ENCODE measurements at places on chromosomes 16 and 17. TPM values are rescaled to one million over a fixed set of nuclear protein-coding genes. Genes with fewer than 3 reads are reported as not detected.

The CACNG1 gene
- not detected for total RNA-seq

The HS3ST2 gene
- total RNA-seq, result not detected

The WNK4 gene
- total RNA-seq, result 1.3 TPM

The TBC1D3K gene
- total RNA-seq, result not detected

The ABCA5 gene
- 2.3 TPM for total RNA-seq

The CDH1 gene
- total RNA-seq, result not detected

The DNAAF8 gene
- 0.54 TPM for total RNA-seq

The MBTPS1 gene
- total RNA-seq, result 70.4 TPM

The ZNF205 gene
- 8.2 TPM for total RNA-seq

The KIF2B gene
- not detected for total RNA-seq

The ODAD4 gene
- 0.56 TPM for total RNA-seq

The TBC1D26 gene
- not detected for total RNA-seq

The SPATA20 gene
- 17.0 TPM for total RNA-seq

The ADCY7 gene
- 12.2 TPM for total RNA-seq

The SLC6A2 gene
- total RNA-seq, result not detected

The ACSM3 gene
- total RNA-seq, result 0.56 TPM

The ZNF830 gene
- total RNA-seq, result 10.3 TPM

The GPR139 gene
- total RNA-seq, result not detected

The KRTAP2-4 gene
- total RNA-seq, result not detected

The IGFALS gene
- total RNA-seq, result not detected

The MT1G gene
- not detected for total RNA-seq

The KRTAP2-3 gene
- total RNA-seq, result 1.4 TPM

The PITPNC1 gene
- total RNA-seq, result 4.1 TPM

The ASIC2 gene
- total RNA-seq, result under 0.01 TPM

The CNTNAP1 gene
- total RNA-seq, result 10.6 TPM

The XAF1 gene
- total RNA-seq, result 1.7 TPM

The OR2C1 gene
- total RNA-seq, result under 0.01 TPM

The HAP1 gene
- under 0.01 TPM for total RNA-seq

The RGS11 gene
- total RNA-seq, result under 0.01 TPM

Data from IMR-90 (cell line).